CD14-positive monocyte (primary cell): ENCODE measurements at places on chromosomes 5 and 9.

DNA sequence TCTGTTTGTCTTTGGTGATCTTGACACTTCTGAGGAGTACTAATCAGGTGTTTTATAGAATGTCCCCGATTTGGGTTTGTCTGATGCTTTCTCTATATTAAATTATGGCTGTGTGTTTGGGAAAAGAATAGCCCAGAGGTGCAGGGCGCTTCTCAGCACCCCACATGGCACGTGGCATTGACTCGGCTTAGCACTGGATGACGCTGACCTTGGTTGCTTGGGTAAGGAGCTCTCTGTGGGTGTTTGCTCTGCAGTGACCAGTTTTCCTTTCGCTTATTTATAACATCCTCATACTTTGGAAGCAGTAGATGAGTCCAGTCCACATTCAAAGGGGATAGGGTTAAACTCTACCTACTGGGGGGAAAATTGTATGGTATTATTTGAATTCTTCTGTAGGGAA is 12.5 kb upstream of the FAM120AOS start:
- DNase-seq: no peak

- peak; percentile 44 for DNase-seq
These were observed 303.5 kb downstream of the TRIM32 start for GRCh38 chr9:116990592-116990991.

DNA sequence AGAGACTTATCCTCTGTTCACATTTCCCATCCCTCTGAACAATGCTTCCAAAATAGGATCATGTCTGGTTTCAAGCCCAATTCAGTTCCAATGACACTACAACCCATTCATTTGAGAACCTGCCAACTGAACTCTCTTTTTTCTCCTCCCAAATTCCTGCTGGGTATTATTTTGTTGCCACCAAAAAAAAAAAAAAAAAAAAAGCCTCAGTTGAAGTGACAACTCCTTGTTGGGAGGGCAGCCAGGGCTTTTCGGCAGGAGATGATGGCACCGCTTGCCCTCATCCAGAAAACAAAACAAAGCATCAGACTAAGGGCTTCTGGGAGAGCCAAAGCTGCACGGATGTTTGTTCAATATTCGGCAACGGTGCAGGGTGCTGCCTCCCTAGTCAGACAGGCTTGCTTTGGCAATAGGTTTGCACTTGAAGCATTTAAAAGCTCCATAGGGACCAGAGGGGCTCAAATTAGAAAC is 30.6 kb upstream of the TRIM32 start:
- DNase-seq: no peak

- DNase-seq: no peak
These were observed 366.5 kb downstream of the CHSY3 start for GRCh38 chr5:130270786-130271185.

DNA sequence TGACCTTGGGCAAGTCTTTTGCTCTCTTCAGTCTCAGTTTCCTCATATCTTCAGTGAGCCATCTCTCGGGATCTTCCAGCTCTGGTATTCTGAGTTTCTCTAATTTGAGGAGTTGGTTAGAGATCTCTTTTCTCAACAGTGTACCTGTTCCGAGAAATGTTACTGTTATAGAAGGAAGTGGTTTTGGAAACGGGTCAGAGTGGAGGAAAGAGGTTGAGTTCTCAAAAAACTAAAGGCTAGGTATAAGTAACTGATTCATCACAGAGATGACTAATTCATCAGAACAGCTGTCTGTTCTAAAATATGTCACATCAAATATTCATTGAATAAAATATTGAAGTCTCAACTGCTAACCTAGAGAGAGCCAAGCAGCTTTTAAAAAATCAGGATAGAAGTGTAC is 106.6 kb downstream of the PALM2AKAP2 start:
- peak; percentile 10 for DNase-seq

DNA sequence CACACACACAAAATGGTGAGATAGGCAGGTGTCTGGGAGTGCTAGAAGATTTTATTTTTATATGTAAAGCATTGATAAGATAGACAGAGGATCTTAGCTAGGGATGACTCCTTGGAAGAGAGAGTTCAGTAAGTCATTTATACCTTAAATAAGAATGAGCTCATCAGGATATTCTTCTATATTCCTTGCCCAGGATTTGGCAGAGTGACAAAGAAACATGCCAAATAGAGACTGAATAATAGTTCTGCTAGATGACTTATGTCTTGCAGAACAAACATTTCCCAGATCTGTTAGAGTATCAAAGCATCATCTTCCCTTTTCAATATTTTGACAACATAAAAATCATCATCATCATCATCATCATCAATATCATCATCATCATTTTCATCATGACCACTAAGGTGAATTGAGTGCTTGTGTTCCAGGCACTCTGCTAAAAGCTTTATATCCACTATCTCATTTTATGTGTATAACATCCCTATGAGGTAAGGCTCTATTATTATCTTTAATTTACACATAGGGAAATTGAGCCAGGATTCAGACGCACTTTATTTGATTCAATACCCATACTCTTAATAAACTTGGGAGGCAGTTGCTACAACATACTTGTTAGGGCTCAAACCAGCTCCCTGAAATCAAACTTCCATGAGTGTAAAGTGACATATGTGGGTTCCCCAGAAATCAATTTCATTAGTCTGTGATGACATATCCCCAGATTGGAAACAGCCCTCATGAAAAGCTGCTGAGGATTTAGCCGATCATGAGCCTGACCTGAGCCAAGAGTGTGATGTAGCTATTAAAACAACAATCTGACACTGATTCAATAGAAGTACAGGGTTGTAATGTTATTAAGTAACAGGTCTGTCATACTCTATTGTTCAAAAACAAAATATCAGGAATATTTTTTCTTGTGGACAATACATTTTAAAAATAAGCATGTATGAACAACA is 176.3 kb upstream of the SEMA6A start:
- no peak for DNase-seq

GRCh38 chr5:124274949-124275348 is 471.5 kb downstream of the ZNF608 start:
- DNase-seq: no peak

- DNase-seq: no peak
These were observed 198.7 kb downstream of the NR2F1-AS1 start for GRCh38 chr5:93382188-93382825.

DNA sequence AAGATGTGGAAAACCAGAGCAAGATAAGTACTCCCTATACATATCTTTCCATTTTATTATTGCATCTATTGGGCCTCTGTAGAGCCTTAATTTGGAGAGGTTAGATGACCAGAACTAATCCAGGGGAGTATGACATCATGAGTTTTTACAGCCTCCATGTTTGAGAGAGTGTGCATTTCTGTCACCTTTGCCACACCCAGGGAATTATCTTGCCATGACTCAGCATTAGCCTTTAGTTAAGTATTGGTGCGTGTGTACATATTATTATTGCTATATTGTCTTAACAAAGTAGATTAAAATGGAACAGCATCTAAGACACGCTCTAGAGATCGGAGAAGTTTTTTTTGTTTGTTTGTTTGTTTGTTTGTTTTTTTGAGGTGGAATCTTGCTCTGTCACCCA is 27.6 kb downstream of the DIMT1 start:
- no peak for DNase-seq
